Psoas muscle (tissue), 8 donors: ENCODE measurements at places on chromosomes 2 and 18. TPM values are rescaled to one million over a fixed set of nuclear protein-coding genes. Genes with fewer than 3 reads are reported as not detected.

The CFAP53 gene
- total RNA-seq, result 1.6 TPM

The LIPG gene
- 19.1 TPM for total RNA-seq

GRCh38 chr2:88582030-88582429 is 45.2 kb downstream of the EIF2AK3 start:
- no peak for DNase-seq

DNA sequence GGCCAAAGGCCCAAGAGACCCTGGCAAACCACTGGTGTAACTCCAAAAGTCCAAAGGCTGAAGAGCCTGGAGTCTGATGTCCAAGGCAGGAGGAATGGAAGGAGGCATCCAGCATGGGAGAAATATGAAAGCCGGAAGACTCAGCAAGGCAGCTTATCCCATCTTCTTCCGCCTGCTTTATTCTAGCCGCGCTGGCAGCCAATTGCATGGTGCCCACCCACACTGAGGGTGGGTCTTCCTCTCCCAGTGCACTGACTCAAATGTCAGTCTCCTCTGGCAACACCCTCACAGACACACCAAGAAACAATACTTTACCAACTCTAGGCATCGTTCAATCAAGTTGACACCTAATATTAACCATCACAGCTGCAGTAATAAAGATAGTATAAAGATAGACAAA is 34.1 kb downstream of the MAPK4 start:
- DNase-seq, result no peak

- peak; percentile 69 for DNase-seq
These were observed 756 bp upstream of the OST4 start for GRCh38 chr2:27071990-27072830.

DNA sequence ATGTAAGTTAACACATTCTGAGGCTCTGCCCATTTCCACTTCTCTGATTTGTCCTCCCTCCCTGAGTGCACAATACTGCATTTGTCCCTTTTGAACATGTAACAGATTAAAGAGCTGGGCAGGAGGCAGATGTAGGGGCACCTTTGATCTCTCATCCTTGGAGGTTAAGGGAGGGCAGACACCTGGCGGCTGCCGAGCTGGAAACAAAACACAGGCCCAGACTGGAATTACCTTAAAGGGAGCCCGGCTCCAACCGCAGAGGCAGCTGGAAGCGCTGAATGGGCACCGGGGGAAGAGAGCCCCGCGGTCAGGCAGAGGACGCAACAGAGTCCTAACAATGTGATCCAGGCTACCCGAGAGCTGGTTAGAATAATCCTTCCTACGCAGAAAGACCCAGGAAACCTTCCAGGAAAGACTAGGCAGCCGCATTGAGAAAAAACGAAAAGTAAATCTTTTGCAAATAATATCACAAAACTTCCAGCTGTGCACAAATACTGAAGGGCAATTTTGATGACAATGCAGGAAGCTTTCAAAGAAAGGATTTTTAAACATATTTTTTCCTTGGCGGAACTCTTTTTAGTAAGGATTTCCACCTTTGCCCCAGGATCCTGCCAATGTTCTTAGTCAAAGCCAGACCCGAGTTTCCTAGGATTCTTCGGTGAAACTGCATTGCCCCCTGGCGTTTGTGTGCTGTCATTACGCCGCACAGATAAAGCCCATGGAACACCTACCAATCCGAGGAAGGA is 216.0 kb downstream of the TGIF1 start:
- peak; percentile 82 for DNase-seq
